Dorsolateral prefrontal cortex (tissue), 122 donors: ENCODE measurements at places on chromosomes 6 and 20.

DNA sequence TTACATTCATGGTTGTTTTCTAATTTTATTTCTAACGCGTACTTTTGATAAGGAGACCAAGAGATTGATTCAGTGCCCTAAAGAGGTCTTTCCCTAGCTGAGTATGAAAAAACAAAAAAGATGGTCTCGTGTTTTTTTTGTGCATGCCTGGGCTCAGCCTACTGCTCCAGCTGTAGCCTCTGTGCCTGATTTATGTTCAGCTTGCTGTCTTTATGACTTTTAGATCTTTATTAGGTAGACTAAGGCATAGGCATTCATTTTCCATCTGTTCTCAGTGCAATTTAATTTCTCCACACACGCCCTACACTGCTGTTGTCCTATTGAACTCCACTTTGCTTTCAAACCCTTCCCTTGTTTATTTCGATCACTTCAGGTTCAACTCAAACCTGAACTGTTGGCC is 56.5 kb downstream of the OPRM1 start:
- no peak for DNase-seq

- no peak for DNase-seq
These were observed 2.2 kb upstream of the TFAP2A start for GRCh38 chr6:10416863-10417641.

DNA sequence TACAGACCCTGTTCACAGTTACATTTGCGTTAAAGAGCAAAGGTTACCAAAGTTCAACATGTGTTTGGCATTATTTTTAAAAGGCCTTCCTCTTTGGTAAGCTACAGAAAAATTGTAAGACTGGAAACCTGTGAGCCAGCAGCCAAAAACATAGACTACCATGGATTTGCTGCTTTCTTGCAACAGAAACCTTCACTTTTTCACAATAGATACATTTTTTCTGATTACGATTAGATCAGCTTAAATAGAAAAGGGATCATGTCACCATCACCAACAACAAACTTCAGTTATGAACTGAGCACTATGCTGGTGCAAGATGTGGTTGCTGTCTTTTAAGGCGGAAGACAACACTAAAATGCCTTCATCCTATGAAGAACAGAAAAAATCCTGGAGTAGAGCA is 112.3 kb upstream of the MARCKS start:
- no peak for DNase-seq

GRCh38 chr20:40471261-40471629 is 217.8 kb downstream of the MAFB start:
- no peak for DNase-seq

GRCh38 chr20:38497246-38497935 is 24.7 kb downstream of the RALGAPB start:
- no peak for DNase-seq

DNA sequence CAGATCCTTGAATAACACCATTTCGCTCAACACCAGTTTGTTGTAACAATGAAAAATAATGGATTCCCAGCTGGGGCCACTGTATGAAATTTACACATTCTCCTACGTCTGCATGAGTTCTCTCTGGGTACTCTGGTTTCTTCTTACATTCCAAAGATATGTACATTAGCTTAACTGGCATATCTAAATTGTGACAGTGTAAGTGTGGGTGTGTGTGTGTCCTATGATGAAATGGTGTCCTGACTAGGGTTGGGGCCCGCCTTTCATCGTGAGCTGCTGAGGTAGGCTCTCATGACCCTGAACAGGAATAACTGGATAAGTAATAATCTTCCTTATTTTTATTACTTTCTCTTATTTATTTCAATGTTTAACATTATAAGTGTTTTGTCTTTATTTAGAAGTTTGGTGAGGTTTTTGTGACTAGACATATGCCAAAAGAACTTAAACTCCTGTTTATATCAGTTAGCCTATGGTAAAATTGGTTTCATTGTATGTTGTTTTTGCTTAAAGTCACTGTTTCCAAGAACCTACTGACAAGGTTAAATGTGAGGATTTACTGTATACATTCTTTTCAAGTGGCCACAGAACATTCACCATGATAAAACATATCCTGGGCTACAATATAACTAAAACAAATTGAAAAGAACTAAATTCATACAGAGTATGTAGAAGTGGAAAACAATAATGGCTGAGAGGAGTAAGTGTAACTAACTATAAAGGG is 42.4 kb downstream of the RBL1 start:
- DNase-seq = no peak

DNA sequence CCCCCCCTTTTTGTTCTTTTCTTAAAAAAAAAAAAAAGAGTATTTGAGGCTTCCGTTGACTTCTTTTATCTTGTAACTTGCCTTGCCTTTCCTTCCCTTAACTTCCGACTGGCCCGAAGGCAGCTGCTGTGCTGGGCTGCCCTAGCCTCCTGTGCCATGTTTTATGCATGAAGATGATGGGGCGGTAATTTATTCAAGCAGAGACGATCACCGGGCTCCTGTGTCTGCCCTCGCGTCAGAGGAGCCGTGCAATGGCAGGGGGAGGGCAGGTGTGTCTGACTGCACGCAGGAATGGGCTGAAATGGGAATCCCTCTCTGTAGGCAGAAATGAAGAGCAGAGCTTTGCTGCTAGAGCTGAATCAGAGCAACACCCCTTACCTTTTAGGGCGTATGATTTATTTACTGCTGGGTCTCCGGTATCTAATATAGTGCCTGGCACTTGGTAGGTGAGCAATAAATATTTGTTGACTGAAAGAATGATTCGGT is 106.3 kb upstream of the RIPOR2 start:
- DNase-seq = no peak

GRCh38 chr20:44698351-44698750 is 16.8 kb upstream of the CCN5 start:
- no peak for DNase-seq

DNA sequence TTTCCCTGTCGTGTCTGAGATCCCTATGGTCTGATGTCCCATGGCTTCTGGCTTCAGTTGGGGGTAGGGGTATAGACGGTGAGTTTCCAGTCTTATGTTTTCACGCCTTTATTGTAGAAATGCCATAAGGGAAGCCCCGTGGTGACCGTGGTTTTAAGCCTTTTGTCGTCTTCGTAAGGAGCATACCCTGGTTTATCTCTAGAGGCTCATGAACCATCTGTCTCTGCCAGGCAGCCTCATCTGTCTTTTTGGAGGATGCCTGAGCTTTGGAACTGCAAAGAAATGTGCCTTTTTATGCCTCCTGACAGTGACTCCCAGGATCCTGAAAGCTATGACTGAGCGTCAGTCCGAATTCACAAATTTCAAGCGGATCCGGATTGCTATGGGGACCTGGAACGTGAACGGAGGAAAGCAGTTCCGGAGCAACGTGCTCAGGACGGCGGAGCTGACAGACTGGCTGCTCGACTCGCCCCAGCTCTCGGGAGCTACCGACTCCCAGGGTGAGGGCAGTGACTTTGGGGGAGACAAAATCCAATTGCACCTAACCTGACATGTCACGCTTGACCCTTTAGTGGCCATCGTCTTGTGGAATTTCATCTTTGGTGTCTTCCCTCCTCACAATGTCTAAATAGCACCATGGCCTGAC is 84.6 kb downstream of the SYNJ2 start:
- DNase-seq = no peak

- no peak for DNase-seq
These were observed 46.0 kb downstream of the VSTM2L start for GRCh38 chr20:37948956-37949355.

- DNase-seq = no peak
These were observed 7.4 kb downstream of the TBC1D20 start for GRCh38 chr20:454951-455350.

DNA sequence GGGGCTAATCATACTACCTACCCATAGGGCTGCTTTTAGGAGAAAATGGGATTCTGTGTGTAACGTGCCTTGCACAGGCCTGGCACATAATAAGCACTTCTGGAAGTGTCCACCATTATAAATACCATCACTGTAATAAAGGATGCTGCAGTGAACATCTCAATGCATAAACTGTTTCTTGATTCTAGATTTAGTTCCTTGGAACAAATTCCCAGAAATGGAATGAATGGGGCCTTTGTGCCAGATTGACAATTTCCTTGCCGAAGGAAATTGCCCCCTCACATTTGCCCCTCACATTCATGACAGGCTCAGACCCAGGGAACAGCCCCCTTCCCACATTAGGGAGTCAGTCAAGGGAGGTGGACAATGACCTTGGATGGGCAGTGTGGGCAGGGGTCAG is 29.2 kb downstream of the BPIFB4 start:
- DNase-seq = no peak

GRCh38 chr6:106790935-106791334 is 161.6 kb downstream of the QRSL1 start:
- DNase-seq = no peak

- no peak for DNase-seq
These were observed 45.9 kb downstream of the PLAGL1 start for GRCh38 chr6:143961886-143962878.
